ENCODE measurements at places on chromosomes 5 and 9. TPM values are rescaled to one million over a fixed set of nuclear protein-coding genes. Genes with fewer than 3 reads are reported as not detected.

Gene CNTRL
- total RNA-seq = 6.2 TPM

Gene IFNA21
- total RNA-seq = not detected

Gene SV2C
- not detected for total RNA-seq

Gene SNX24
- 20.3 TPM for total RNA-seq

Gene LCP2
- total RNA-seq = not detected

Gene FOCAD
- total RNA-seq = 145 TPM

GRCh38 chr5:107500347-107500746 is 170.4 kb downstream of the EFNA5 start:
- no peaks in the 10 kb centered on the region for H3K36me3 ChIP-seq
- H3K27me3 ChIP-seq = no peaks in the 10 kb centered on the region
- H3K27ac ChIP-seq = no peak overlapping the region
- H3K4me1 ChIP-seq = no peaks in the 10 kb centered on the region
- no peak overlapping the region for H3K4me3 ChIP-seq

- peaks cover 18% of the 10 kb centered on the region for H3K36me3 ChIP-seq
- no peak overlapping the region for H3K27ac ChIP-seq
- DNase-seq = no peak
Observed at GRCh38 chr9:134688661-134689320, 47.2 kb downstream of the COL5A1 start.

DNA sequence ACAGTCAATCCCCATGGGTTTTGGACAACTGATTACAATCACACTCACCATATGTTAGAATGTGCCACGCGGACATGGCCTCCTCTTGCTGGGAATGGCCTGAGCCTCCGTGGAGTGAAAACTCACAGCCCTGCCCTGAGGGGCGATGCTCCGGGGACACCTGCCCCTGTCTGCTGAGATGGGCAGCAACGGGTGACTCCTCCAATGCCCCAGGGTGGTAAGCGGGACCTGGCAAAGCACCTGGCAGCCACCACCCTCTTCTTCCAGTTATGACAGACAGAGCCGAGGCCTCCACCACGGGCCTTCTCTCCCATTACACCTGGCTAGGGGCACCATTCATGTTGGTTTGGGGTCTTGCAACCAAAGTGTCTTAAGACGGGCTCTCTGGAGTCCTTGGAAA is 94.9 kb upstream of the COL5A1 start:
- H3K4me1 ChIP-seq = peaks cover 16% of the 10 kb centered on the region
- peak overlapping the region; percentile 59 for H3K27ac ChIP-seq
- no peak for DNase-seq
- no peaks in the 10 kb centered on the region for H3K27me3 ChIP-seq
- H3K4me3 ChIP-seq = no peak overlapping the region

DNA sequence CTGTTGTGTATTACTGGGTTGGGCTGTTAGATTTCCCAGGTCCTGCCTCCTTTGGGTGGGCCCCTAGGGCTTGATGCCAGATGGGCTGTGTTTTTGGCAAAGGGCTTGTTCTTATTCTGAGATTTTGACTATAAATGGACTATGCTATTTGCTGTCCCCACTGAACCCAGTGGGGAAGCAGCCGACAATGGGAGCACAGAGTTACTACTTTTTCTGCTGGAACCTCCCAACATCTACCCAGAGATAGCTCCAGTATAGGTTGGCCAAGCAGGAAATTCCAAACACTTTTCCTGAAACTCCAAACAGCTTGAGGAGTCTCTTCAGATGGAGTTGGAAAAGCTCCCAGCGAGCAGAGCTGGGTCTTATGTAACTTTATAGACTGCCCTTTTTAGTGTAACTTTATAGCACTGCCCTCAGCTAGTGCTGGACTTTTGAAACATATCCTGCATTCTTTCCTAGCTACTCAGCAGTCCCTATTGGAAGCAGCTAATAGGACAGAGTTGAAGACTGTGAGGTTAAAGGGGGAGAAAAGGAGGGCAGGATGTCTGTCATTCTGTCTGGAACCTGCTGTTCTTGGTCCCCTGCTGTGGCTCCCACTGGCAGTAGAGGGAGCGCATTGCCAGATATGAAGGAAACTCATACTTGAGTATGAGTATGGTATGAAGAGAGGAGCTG is 21.0 kb downstream of the RUSC2 start:
- DNase-seq = peak; percentile 98
- peaks cover 7% of the 10 kb centered on the region for H3K4me1 ChIP-seq

Measured in fibroblast of lung (primary cell).